Globus pallidus (tissue), 1 donor: ENCODE measurements at places on chromosomes 7 and 10.
A peak's percentile ranks its signal among the peaks of the same experiment; 100 is the strongest.

DNA sequence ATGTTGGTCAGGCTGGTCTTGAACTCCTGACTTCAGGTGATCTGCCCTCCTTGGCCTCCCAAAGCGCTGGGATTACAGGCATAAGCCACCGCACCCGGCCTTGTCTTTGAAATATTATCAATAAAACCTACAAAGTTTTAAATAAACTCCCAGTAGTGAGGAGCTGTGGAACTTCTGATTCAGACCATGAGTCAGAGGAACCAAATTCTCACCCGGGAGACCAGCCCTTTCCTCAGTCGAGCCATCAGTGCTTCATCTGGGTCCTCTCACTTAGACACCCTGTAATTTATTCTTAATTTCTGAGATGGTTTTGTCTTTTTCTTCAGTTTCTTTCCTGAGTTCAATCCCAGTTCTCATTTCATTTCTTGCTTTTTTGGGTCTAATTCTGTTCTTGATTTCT lies 68.6 kb downstream of the DYNC2I1 start:
- DNase-seq, result no peak

DNA sequence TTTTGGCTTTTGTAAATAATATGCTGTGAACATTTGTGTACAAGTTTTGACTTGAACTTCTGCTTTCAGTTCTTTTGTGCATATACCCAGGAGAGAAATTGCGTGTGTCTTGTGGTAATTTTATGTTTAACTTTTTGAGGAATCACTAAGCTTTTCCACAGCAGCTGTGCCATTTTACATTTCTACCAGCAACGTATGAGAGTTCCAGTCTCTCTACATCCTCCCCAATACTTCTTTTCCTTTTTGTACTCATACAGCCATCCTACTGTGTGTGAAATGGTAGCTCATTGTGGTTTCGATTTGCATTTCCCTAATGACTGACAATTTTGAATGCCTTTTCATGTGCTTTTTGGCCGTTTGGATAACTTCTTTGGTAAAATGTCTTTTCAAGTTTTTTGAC lies 66.3 kb upstream of the INHBA start:
- no peak for DNase-seq

- no peak for DNase-seq
These were observed 23.0 kb upstream of the EGFR start for GRCh38 chr7:54995610-54996363.

GRCh38 chr7:21107101-21107500 lies 320.4 kb upstream of the SP8 start:
- DNase-seq, result no peak

DNA sequence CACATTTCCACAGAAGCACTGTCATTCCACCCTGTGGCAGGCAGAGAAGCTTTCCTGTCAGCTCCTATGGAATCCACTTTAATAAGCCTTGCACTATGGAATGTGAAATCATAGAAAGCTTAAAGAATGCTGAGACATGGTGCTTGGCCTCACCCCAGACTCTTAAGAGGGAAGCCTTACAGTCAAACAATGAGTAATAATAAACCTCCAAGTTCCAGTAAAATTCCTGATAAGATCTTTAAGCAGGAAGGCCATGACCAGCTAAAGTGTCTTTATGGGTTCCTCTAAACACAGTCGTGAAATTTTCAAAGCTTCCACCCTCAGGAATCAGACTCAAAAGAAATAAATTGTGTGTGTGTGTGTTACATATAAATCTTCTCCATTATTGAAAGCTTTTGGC lies 11.9 kb upstream of the TEX36 start:
- DNase-seq, result no peak

- DNase-seq, result no peak
These were observed 84.9 kb upstream of the PPP1R17 start for GRCh38 chr7:31602041-31602625.

DNA sequence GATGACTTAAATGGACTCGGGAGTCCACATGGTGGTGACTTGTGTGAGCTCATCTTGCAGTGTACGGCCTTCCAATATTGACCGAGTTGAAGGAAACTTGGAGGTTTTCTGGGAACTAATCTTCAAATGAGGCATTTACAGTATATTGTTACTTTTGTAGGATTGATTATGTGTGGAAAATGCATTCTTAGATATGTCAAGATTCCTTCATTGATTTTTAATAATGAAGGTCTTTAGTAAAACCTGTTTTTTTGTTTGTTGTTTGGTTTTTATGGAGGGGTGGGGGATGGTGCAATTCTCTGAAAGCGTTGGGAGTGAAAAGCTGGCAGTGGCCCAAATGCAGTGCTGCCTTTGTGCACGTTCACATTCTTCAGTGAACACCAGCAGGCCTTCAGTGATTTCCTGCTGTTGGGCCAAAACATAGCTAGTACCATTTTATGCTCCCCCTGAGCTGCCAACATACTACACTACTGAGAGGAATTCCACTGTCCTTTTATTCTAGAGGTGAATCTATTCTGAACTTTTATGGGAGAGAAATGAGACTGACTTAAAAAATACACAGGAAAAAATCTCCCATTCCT lies 50.4 kb downstream of the CCNY start:
- DNase-seq, result no peak

DNA sequence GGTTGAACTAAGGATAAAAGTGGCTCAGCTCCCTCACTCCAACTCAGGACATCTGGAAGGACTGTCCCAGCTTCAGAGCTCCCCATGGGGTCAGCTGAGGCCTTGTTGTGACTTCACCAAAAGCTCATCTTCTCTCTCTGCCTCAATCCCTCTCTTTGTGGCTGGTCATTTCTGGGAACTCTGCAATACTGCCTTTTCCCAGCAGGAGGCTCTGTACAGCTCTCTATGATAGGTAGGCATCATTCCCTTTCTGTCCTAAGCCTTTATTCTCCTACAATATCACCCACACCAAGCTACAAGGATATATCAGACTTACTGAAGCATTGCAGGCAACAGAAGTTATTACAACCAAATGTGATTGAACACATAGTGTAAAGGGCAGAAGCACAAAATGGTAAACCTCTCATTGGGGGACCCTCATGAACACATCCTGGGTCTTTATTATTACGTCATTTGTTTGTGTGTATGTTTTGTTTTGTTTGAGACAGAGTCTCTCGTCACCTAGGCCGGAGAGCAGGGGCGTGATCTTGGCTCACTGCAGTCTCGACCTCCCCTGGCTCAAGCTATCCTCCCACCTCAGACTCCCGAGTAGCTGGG lies 36.7 kb upstream of the PRPS1L1 start:
- no peak for DNase-seq

DNA sequence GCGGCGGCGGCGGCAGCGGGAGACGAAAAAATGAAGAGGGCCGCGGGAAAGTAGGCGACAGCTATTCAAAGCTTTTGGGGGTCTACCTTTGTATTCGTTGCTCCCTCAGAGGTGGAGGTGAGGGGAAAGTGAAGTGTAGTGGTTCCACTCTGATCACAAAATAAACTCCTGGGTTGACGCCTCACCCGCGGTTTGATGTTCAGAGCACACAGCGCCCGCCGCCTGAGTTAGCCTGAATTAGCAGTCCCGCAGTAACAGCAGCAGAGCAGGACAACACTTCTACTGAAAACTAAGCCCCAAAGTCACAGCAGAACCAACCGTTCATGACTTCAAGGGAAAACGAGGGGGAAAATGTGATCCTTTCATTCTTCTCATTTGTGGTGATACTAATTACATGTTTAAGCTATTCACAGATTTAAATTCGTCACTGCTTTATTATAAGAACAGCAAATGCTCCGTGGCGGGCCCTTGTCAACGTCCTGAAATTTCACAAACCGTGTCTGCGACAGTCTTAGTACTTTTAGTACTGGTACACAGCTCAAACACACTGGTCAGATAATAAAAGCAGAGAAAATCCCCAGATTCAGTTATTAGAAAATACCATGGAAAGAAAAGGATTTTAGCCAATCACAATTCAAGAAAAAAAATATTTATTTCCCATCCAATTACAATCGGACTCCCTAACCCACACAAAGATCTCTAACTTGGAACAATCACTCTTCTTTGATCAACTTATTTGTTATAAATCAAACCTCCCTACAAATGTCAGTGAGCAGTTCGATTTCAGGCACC lies 563 bp upstream of the JMJD1C start:
- peak; percentile 69 for DNase-seq

- no peak for DNase-seq
These were observed 6.4 kb upstream of the PDCD4 start for GRCh38 chr10:110865186-110865808.

DNA sequence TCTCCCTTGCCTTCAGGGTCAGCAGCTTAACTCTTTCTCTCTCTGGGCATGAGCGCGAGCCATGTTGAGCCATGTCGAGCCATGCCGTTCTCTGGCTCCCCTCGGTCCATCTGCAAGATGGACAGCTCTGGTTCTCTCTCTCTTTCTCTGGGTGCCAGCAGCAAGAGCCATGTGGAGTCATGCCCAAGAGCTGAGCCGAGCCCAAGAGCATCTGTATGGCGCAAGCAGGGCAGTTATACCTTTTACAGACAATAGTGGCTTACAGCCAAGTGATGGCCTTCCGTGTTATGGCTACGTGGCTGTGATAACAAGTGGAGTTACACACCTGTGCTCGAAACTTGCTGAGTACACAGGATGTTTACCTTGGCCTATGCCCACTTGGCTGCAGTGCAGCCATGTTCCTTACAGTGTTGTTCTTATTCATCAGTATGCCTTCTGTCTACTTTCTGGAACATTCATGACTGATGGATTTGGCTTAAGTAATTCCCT lies 327.7 kb downstream of the GLRX3 start:
- DNase-seq, result no peak

DNA sequence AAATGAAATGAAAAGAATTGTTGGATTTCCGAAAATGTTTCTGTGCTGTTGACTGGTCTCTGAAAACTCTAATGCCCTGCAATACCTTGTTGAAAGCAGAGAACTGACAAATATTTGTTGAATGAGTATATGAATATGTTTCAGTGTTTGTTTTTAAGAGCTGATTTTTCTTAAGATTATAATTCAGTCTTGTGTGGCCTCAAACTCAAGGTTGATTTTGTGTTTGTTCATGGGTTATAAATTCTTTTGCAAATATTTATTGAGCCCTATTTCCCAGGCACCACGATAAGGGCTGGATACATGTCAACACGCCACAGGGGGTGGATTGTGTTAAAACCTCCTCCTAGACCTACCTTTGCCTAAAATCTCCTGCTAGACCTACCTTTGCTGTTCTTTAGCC lies 203.9 kb upstream of the PLPP4 start:
- no peak for DNase-seq

- no peak for DNase-seq
These were observed 60.6 kb upstream of the AKR1E2 start for GRCh38 chr10:4765428-4765827.
